Stimulated activated CD4-positive, alpha-beta T cell treated with anti-CD3 and anti-CD28 coated beads, Interleukin-1b, Interleukin-23, amount 100 ng/mL, for 48 hours (primary cell): ENCODE measurements at places on chromosomes 3 and 15.

GRCh38 chr3:73933585-73933984 lies 308.8 kb upstream of the PDZRN3 start:
- DNase-seq, result no peak

GRCh38 chr3:4850211-4850927 lies 128.9 kb upstream of the BHLHE40 start:
- DNase-seq, result peak; percentile 71

DNA sequence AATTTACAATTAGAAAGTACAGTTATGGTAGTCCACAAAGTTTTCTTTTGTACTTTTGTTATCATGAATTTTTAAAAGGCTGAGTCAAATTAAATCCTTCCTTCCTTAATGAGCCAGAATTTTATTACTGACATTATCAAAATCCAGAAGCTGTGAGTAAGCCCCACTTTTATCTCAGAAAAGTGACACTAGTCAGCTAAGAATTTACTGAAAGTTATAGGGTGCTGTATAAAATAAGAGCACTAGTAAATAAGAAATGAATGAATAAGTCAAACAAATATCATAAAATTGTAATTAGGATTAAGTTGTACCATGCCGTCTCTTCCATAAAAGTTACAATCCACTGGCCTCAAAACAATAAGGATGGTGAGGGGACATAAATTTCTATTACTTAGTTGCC lies 15.3 kb downstream of the PLOD2 start:
- no peak for DNase-seq

- no peak for DNase-seq
Observed at GRCh38 chr3:152330559-152330958, 61.8 kb downstream of the MBNL1 start.

GRCh38 chr3:125594581-125595011 lies 701 bp downstream of the OSBPL11 start:
- DNase-seq, result no peak

- no peak for DNase-seq
Observed at GRCh38 chr3:13372126-13372525, 48.0 kb downstream of the NUP210 start.

- no peak for DNase-seq
Observed at GRCh38 chr3:112647122-112647521, 6.2 kb upstream of the CCDC80 start.

- no peak for DNase-seq
Observed at GRCh38 chr3:63814237-63814636, 4.9 kb upstream of the C3orf49 start.

DNA sequence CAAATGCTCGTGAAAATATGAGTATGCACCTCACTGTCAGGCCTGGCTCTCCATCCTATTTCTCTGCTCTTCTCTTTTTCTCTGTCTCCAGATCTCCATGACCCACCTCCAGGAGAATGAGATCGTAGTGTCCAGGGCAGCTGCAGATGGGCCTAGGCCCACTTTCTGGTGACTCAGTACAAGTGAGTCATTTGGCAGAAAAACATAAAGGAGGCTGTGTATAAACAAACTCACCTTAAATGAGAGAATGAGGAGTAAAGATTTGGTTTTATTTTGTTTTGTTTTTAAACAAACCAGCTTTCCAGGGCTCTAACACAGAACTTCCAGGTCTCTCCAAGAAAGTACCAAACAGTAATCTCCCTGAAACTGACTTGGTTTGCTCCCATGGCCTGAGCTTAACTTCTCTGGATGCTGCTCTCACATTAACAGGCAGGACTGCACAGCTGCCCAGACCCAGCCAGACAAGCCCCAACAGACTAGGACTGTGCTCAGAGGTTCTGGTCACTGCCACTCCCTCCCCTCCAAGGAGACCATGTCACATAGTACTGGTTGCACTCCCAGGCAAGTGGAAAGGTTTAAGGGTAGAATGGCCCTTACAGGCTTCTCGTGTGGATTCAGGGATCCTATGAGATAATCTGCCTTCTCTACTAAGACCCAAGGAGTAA lies 1.5 kb upstream of the HEG1 start:
- DNase-seq, result no peak

DNA sequence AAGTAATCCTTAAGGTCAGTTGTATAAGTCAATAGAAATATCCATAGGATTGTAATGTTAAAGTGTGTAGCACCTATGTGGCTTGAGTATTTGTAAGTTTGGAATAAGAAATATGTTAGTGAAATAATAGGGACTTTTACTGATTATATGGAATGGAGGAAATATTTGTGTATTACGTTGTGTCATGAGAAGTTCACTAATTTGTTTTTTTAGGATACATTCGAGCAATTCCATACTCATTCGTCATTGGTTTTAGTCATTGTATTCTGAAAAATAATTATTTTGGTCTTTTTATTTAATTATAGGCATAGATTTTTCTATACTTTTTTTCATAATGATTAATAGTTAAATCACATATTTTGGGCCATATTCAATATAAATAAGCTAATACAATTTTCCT lies 21.0 kb downstream of the MBNL1 start:
- DNase-seq, result no peak

- peak; percentile 22 for DNase-seq
Observed at GRCh38 chr3:50205413-50206276, 574 bp downstream of the SLC38A3 start.

DNA sequence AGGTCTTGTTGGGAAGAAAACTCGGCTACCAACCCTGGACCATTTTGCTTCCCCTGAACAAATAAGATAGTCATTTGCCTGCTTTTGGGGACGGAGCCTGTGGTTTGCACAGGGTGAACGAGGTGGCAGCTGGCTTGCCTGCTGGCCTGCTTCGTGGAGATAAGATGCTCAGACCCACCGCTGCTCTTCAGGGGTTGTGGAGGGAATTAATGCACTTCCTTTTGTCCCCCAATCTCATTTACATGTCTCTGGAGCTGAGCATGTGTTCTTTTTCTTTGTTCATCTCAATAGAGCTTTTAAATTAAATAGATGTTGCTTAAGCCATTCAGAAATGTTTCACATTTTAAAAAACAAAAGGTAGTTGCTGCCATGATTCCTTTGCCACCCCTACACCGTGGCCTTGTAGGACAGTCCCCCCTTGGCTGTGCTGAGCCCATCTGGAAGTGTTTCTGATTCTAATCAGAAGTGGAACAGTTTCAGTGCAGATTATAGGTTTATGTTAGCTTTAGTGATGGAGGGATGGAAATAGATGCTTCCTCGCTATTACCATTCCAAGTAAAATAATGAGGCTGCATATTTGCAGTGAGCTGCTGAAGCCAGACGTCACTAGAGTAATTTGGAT lies 25.6 kb downstream of the APBA2 start:
- no peak for DNase-seq

DNA sequence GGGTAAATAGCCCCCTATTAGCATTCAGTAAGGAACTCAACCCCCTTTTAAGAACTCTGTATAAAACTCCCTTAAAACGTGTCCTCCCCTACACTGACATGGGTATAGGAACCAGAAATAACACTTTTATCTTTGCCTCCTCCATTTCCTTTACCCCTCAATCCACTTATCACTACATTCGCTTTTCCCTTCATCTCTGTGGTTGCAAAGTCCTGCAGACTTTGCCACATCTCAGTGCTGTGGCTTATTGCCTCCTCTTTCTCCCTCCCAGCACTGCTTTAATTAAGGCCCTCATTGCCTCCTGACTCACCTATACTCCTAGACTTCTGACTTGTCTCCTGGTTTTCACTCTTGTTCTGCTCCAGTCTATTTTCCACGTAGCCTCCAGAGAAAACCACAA lies 94.3 kb upstream of the GADL1 start:
- DNase-seq, result no peak

- DNase-seq, result no peak
Observed at GRCh38 chr3:16460886-16461285, 52.6 kb downstream of the RFTN1 start.

DNA sequence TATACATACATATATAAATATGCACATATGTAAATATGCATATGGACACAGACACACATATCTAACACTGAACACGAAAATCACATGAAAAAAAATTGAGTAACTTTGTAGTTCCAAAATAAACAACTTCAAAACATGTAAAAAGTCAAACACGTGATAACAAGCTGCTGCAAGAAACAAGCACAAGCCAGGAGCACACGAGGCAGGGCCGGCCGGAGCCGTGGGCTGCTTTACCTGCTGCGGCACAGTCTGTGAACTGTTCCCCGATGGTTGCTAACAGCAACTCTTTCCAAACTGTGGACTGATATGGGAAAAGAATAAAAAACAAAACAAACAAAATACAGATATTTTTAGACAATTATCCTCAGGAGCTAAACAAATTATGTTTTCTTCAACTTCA lies 31.6 kb downstream of the EIF4E3 start:
- DNase-seq, result no peak

- DNase-seq, result no peak
Observed at GRCh38 chr15:39153716-39154115, 427.2 kb upstream of the THBS1 start.

GRCh38 chr15:65660927-65661326 lies 39.2 kb downstream of the SLC24A1 start:
- DNase-seq, result no peak

- DNase-seq, result no peak
Observed at GRCh38 chr3:112010636-112011035, 11.9 kb downstream of the TAGLN3 start.

- DNase-seq, result no peak
Observed at GRCh38 chr15:60540002-60540651, 61.2 kb upstream of the ICE2 start.

GRCh38 chr15:57769266-57769665 lies 62.8 kb downstream of the POLR2M start:
- DNase-seq, result no peak

GRCh38 chr3:142218703-142219102 lies 6.7 kb downstream of the GK5 start:
- no peak for DNase-seq

DNA sequence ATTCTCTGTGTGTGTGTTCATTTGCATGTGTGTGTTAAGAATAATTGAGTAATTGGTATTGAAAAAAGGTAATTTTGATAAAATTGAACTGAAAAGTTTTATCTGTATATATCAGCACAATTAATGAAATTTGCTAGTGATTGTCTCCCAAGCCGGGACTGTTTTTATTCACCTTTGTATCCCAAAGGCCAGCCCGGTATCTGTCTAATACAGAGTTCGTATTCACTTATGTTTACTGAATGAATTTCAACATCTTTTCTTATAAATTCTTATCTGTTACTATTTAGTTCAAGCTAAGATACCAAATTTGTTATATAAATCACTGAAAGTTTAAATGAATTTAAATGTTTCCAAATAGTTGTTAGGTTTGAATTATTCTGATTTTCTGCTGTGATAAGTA lies 394.0 kb upstream of the NAALADL2 start:
- DNase-seq, result no peak

- no peak for DNase-seq
Observed at GRCh38 chr3:72265256-72266015, 480.5 kb upstream of the PROK2 start.

GRCh38 chr3:127855246-127855645 lies 32.9 kb upstream of the MGLL start:
- no peak for DNase-seq

DNA sequence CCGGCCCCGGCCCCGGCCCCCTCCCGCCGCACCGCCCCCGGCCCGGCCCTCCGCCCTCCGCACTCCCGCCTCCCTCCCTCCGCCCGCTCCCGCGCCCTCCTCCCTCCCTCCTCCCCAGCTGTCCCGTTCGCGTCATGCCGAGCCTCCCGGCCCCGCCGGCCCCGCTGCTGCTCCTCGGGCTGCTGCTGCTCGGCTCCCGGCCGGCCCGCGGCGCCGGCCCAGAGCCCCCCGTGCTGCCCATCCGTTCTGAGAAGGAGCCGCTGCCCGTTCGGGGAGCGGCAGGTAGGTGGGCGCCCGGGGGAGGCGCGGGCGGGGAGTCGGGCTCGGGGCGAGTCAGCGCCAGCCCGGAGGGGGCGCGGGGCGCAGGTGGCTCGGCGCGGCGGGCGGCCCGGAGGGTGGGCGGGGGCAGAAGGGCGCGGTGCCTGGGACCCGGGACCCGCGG lies 352 bp downstream of the CHRD start:
- no peak for DNase-seq

- no peak for DNase-seq
Observed at GRCh38 chr3:66762916-66763693, 235.0 kb upstream of the KBTBD8 start.

- DNase-seq, result no peak
Observed at GRCh38 chr3:140922634-140923033, 19.0 kb upstream of the SLC25A36 start.

DNA sequence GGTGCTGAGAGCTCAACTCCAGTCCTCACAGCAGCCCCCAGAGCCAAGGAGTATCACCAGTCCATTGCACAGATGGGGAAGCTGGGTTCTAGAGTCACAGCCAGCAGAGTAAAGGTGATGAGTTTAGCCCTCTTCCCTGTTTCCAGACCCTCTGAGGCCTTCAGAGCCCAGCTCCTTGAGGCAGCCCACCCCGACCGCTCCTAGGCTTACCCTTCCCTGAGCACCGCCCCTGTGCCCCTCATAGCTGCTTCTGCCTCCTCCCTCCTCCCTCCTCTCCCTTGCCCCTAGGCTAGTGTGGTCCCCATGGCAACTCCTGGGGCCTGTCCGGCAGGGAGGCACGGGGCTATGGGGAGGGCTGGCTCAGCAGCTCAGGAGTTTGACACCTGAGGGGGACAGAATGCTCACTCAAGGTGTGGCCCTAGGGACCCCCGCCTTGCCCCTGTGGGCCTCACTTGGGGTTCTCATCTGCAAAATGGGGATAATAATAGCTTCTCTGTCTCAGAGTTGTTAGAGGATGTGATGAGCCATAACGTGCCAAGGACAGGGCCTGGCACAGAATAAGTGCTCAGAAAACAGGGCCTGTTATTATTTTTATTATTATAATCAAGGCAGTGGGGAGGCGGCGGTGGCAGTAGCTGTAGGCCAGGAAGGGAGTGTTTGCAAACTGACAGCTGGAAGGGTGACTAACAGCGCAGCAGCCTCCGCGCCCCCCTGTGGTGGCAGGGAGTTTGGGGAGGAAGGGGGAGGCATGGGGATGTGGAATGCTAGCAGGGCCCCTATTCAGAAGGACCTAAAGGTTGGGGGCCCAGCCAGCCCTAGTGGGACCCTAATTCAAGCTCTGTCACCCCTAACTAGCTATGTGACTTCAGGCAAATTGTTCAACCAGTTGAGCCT lies 11.5 kb downstream of the CSK start:
- DNase-seq, result peak; percentile 58

- no peak for DNase-seq
Observed at GRCh38 chr3:143249014-143249413, 129.4 kb downstream of the CHST2 start.

GRCh38 chr3:197523526-197523925 lies 32.2 kb downstream of the BDH1 start:
- DNase-seq, result no peak

GRCh38 chr15:91839867-91840266 lies 13.6 kb upstream of the SLCO3A1 start:
- DNase-seq, result no peak

GRCh38 chr3:46716461-46717441 lies 918 bp downstream of the PRSS50 start:
- no peak for DNase-seq

GRCh38 chr3:175227126-175227525 lies 368.0 kb downstream of the NAALADL2 start:
- no peak for DNase-seq
